ENCODE measurements at places on chromosomes 4 and X.

GRCh38 chr4:88144866-88145300 is 13.6 kb downstream of the ABCG2 start:
- no peak for DNase-seq

- no peak for DNase-seq
Observed at GRCh38 chr4:24570172-24570571, 14.2 kb downstream of the DHX15 start.

DNA sequence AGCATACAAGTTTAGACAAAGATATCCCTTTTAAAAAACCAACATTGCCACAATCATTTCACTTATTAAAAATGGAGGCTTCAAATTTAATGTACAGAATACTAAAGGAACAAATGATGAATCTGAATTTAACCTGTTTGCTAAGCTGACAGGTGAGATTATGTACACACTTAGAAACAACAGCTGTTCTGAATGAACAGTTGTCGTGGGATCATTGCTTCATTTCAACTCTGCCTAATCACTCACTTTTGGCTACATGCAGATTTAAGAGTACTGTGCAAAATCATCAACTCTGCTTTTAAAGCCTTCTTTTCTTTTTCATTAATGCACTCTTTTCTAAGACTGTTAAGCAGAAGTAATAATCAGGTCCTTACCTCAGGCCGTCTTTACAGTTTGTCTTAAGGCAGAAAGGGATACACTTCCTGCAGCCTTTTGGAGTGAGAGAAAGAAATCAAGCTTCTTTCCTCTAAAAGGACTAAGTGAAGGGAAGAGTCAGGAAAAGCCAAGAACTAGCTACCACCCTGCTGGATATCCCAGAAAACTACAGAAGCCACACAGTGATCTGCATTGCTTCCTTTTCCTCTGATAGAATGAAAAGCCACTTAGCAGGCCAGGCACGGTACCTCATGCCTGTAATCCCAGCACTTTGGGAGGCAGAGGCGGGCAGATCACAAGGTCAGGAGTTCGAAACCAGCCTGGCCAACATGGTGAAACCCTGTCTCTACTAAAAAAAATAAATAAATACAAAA is 54.7 kb upstream of the NPNT start:
- no peak for DNase-seq

GRCh38 chrX:71475785-71476540 is 56.9 kb upstream of the OGT start:
- DNase-seq, result no peak

- DNase-seq, result no peak
Observed at GRCh38 chr4:29588617-29589016, 1131.6 kb upstream of the PCDH7 start.

Measured in GM13977 (cell line).